ENCODE measurements at places on chromosomes 12 and 14.
A peak's percentile ranks its signal among the peaks of the same experiment; 100 is the strongest.

GRCh38 chr14:75513911-75514672 is 8.2 kb upstream of the BATF start:
- DNase-seq = no peak

GRCh38 chr14:33062881-33063280 is 124.2 kb downstream of the NPAS3 start:
- DNase-seq = peak; percentile 19

- DNase-seq = peak; percentile 90
These were observed 126.1 kb downstream of the SLC38A6 start for GRCh38 chr14:61106959-61107641.

DNA sequence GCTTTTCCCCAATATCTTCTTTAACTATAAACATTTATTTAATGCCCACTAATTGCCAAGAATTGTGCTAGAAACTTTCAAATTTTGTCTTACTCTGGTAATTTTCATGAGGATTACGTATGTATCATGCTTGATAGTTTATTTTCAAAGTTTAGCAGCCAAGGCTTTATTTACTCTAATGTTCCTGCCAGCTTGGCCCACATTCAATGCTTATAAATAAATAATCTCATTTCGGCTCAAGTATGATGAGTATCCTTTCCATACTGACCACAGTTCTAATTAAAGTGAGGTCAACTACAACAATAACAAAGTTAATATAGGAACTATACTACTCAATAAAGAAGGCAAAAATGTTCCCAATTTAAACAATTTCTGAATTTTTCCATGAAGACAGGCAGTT is 259.2 kb downstream of the MED13L start:
- DNase-seq = no peak

DNA sequence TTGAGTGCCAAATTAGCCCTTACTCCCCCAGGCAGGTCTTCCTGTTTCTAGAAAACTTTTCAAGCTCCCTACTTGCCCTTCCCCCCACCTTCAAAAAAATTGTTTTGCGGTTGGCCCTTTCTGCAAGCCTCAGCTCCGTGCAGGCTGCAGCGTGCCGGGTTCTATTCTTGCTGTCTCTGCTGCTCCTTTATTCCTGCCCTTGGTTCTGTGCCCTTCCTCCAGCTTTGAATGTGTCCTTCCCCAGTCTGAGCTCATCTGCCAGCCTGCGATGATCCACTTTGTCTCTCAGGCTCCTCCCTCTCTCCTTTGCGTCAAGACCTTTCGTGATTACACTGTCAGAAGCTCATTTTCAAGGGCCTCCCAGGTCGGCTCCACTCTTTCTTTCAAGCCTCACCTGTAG is 98.6 kb downstream of the IRF2BPL start:
- peak; percentile 60 for DNase-seq

GRCh38 chr12:3950714-3951320 is 77.6 kb upstream of the PARP11 start:
- no peak for DNase-seq

GRCh38 chr12:113092607-113093408 is 36.3 kb downstream of the DTX1 start:
- DNase-seq = no peak

DNA sequence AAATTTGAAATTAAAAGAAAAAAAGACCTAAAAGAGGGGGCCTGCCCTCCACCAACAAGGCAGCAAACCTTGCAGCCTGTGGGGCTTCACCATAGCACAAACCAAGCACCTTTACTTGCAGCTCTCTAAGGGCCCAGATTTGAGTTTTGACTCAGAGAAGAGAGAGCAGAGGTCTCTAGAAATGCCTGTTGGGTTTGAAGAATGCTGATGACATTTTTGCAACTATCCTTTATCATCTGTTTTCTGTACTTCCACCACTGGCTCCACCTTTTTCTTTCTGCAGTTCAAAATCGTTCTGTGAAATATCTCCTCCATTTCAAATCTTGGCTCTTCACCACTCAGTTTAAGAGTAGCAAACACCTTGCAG is 83.8 kb upstream of the HMGA2 start:
- DNase-seq = peak; percentile 47

- no peak for DNase-seq
These were observed 6.2 kb downstream of the GPR19 start for GRCh38 chr12:12689647-12690300.

DNA sequence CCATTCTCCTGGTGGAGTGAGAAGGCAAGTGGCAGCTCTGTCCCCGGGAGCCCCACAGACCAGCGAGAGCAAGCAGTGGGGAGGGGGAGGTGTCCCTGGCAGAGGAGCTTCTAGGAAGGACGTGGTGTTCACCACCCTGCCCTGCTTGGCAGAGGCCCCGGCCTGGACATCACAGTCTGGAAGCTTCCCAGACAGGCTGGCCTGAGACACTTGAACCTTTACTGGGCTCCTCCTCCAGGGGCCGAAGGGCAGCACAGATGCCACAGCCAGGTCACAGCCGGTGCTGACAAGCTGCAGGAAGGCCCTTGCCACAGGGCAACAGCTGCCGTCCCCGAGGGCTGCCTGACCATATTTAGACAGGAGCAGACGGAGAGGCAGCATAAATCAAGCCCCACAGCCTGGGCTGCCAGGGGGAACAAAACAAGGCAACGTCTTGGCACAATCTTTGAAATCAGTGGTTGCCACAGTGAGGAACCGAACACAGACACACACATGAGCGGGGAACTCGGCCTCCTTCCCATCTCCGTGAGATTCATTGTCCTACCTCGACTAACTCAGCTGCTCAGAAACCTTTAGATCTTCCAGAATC is 28.5 kb downstream of the PRIMA1 start:
- DNase-seq = no peak

DNA sequence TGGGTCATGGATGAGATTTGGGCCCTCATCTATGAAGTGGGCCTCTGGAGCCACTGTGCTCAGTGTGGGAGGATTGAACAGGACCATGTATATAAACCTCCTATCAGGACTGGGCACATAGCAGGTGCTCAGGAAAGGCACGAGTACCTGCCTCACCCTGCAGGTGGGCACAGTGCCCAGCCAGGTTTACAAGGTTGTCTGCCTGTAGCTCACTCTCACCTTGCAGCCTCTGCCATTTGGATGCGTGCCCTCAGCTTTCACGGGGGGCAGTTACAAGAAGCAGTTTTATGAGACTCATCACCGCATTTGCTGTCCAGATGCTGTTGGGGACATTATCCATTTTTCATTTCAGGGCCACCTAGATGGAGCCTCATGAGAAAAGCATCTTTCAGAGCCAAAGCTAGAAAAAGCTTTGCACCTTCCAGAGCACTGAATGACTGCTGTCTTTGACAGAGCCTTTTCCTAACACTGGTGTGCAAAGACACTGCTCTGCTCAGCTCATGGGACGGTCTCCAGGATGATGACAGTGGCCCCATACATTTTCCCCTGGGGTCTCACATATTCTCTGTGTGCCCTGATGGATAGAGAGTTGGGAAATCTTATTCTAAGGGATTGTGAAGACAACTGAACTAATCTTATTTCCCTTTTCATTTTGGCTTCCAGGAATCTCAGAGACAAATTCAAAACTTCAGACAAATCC is 327.5 kb upstream of the RTL1 start:
- no peak for DNase-seq

DNA sequence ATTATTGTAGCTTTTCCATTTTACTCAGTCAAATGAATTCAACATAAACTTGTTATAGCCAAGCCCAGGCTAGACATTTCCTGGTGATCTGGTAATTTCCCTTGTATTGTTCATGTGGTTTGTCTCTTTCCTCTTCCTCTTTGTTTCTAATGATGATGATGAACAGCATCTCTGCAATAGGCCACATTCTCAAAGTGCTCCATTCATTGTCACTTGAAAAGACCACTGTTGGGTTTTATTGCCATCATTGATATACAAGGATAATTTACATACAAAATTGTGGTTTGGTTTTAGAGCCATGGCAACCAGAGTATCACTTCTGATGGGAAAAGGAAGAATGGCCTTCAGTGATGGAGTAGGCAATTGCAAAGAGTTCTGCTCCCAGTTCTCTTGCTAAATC is 379.3 kb downstream of the RGS6 start:
- DNase-seq = no peak

GRCh38 chr14:94051115-94051514 is 25.0 kb downstream of the OTUB2 start:
- DNase-seq = peak; percentile 25

GRCh38 chr12:68798882-68799234 is 9.1 kb upstream of the MDM2 start:
- no peak for DNase-seq

- DNase-seq = no peak
These were observed 45.1 kb downstream of the KCNA1 start for GRCh38 chr12:4954621-4955354.

Data from fibroblast of skin of right biceps (primary cell).